ENCODE measurements at places on chromosomes 7 and 10. TPM values are rescaled to one million over a fixed set of nuclear protein-coding genes. Genes with fewer than 3 reads are reported as not detected.

DNA sequence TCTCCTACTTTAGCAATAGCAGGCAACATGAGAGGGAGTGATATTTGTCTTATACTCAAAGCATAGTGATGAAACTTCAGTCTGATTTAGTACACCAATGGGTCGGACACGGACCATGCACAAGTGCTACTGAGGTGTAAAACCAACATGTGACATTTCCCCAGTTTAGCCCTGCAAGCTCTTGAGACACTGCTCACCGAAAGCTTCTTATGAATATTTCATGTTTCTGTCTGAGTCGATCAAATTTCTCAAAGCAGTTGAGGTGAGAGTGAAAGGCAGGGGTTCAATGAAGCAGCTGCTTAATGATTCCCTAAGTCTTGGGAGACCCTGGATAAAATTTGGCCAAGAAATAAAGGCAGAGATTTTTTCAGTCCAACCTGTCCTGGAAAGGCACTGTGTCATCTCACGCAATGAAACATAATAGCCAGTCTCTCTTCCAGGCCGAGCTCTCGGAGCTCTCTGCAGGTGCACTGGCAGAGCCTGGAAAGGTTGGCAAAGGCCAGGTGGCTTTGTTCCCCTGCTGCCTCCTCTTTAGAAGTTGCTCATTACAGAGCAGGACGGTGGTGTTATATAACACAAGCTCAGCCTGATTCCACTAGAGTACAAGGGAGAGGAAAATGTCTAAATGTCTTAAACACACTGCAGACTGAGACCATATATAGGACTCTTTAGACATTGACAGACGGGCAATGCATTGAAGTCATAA lies 33.9 kb upstream of the XPNPEP1 start:
- H3K36me3 ChIP-seq, result no peaks in the 10 kb centered on the region
- no peaks in the 10 kb centered on the region for H3K27me3 ChIP-seq
- H3K4me3 ChIP-seq, result no peak overlapping the region
- peaks cover 3% of the 10 kb centered on the region for H3K4me1 ChIP-seq

DNA sequence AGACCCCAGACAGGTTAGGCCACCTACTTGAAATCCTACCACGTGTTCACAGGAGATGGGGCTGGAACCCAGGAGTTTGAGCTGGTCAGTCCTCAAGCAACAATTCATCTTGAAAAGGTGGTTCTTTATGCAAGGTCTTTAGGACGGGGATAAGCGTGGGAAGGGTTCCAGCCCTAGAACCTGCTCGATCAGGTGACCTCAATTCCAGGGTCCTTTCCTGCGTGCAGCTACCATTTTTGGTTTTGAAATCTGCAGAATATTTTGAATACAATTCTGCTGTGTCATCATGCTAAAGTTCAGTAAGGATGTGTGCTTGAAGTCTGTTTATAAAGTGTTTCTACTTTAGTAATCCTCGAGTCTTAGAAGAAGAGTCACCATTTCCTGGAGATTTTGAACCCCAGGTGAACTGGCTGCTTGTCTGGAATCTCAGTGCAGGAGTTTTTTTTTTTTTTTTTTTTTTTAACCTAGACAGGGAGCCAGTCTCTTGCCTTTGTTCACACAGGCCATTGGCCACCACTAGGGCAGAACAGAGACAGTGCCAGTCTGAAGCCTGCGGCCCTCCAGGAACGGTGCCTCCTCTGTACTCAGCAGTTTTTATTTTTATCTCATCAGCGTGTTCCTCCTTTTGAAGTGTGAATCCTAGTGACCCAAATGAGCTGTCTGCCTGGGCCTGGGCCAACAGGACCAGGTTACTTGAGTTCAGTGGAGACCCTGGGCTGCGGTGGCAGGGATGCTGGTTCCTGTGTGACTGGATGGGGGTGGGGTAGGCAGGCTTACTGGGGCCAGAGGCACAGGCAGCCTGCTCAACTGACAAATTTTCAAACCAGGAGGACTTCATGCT lies 54.6 kb downstream of the EEPD1 start:
- H3K4me1 ChIP-seq, result no peaks in the 10 kb centered on the region
- peaks cover 3% of the 10 kb centered on the region for H3K27me3 ChIP-seq
- no peak for DNase-seq

DNA sequence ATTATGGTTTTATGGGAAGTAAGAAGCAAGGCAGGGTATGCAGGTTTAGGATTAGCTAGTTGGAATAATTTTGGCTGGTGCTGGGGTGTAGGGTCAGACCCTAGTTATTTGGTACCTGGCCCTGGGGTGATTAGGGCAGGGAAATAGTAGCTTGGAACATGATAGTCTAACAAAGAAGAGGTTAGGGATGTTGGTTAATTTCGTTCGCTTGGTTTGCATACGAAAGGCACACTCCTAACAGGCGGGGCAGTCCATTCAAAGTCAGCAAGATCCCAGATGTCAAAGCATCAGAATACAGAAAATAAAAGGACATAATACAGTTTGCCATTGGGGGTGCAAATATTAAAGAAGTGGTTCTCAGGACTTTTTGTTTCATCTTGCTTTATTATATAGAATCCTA lies 55.7 kb upstream of the ITPRID1 start:
- no peaks in the 10 kb centered on the region for H3K4me1 ChIP-seq
- H3K27ac ChIP-seq, result no peak overlapping the region
- H3K36me3 ChIP-seq, result no peaks in the 10 kb centered on the region
- no peak overlapping the region for H3K4me3 ChIP-seq

GRCh38 chr10:100254191-100254590 lies 13.2 kb downstream of the CWF19L1 start:
- H3K27me3 ChIP-seq, result no peaks in the 10 kb centered on the region
- no peak overlapping the region for H3K27ac ChIP-seq
- H3K4me1 ChIP-seq, result no peaks in the 10 kb centered on the region
- H3K36me3 ChIP-seq, result peaks cover 61% of the 10 kb centered on the region
- no peak for DNase-seq

DNA sequence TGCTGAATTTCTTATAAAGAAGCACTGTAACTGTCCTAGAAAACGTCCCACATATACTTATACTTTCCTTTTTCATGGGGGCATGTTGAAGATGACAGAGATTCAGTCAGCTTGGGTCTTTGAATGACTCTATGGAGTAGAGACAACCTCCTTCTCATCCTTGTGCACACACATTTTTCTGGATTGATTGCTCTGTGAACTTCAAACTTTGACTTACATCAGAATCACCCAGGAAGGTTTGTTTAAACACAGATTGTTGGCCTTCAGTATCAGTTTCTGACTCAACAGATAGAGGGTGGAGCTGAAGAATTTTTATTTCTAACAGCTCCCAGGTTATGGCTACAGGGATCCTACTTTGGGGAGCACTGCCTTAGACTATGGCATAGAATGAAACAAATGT lies 97.6 kb upstream of the DGKB start:
- no peak for DNase-seq
- H3K4me1 ChIP-seq, result no peaks in the 10 kb centered on the region
- no peak overlapping the region for H3K27ac ChIP-seq
- H3K36me3 ChIP-seq, result no peaks in the 10 kb centered on the region
- no peak overlapping the region for H3K4me3 ChIP-seq
- no peaks in the 10 kb centered on the region for H3K27me3 ChIP-seq

DNA sequence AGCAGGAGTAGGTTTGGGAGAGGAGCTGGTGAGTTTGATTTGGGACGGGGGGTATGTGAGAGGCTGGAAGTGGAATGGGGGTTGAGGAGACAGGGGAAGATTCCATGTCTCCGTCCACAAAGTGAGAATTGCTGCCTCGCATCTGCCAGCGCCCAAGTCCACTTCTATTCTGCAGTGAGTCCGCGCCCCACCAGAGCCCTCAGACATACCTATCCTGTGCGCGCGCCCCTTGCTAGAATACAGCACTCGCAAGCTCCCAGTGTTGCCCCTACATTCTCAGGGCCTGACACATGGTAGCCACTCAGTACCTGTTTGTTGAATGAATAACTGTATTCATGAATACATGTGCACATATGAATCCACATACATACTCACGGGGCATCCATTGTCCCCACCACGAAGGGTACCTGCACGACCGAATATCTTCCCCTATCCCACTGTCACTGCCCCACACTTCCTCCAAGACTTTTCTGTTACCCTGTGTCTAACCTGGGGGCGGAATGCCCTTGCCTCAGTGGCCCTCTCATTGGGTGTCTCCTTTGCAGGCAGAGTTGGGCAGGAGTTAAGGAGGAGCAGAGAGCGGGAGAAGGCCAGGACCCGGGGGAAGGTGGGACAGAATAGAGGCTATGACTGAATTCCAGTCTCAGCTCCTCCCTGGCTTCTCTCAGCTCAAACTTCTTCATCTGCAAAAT lies 19.9 kb downstream of the POLL start:
- H3K27me3 ChIP-seq, result peaks cover 54% of the 10 kb centered on the region
- no peaks in the 10 kb centered on the region for H3K36me3 ChIP-seq
- H3K4me1 ChIP-seq, result peaks cover 20% of the 10 kb centered on the region
- no peak for DNase-seq

- H3K27ac ChIP-seq, result no peak overlapping the region
- no peak for DNase-seq
- peaks cover 38% of the 10 kb centered on the region for H3K27me3 ChIP-seq
- no peaks in the 10 kb centered on the region for H3K36me3 ChIP-seq
These were observed 30.2 kb upstream of the ARHGAP22 start for GRCh38 chr10:48634984-48635557.

DNA sequence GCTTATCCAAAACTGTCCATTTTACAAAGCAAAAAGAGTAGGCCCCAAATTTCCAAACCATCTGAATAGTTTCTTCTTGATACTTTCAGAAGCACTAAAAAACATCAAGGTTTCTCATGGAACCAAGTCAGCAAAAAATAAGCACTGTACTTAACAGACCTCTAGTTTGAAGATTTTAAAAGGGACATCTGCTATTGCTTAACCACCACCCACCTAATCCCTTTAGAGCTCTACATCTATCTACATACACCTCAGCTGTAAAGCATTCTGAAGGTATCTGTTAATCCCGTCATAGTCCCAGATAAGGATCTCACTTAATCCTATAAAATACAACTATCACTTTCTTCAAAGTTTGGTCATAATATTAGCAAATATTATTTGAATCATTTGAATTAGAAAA lies 72.3 kb downstream of the HIBADH start:
- no peak overlapping the region for H3K4me3 ChIP-seq
- H3K27ac ChIP-seq, result no peak overlapping the region
- H3K36me3 ChIP-seq, result no peaks in the 10 kb centered on the region
- H3K4me1 ChIP-seq, result no peaks in the 10 kb centered on the region
- no peaks in the 10 kb centered on the region for H3K27me3 ChIP-seq
- no peak for DNase-seq

DNA sequence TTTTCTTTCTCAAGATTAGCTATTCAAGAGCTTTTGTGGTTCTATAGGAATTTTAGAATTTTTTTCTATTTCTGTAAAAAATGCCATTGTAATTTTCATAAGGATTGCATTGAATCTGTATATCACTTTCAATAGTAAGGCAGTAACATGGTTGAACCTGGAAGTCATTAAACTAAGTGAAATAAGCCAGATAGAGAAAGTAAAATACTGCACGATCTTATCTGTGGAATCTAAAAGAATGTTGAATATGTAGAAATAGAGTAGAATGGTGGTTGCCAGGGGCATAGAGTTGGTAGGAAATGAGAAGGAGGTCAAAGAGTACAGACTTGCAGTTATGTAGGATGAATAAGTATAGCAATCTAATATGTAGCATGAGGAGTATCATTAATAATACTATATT lies 1073.5 kb upstream of the LRRN3 start:
- no peaks in the 10 kb centered on the region for H3K4me1 ChIP-seq
- H3K27me3 ChIP-seq, result no peaks in the 10 kb centered on the region
- no peak overlapping the region for H3K4me3 ChIP-seq
- no peaks in the 10 kb centered on the region for H3K36me3 ChIP-seq
- H3K27ac ChIP-seq, result no peak overlapping the region

GRCh38 chr10:130747356-130747755 lies 564.2 kb downstream of the TCERG1L start:
- H3K27ac ChIP-seq, result no peak overlapping the region
- H3K36me3 ChIP-seq, result no peaks in the 10 kb centered on the region
- no peaks in the 10 kb centered on the region for H3K27me3 ChIP-seq
- H3K4me1 ChIP-seq, result no peaks in the 10 kb centered on the region
- H3K4me3 ChIP-seq, result no peak overlapping the region

DNA sequence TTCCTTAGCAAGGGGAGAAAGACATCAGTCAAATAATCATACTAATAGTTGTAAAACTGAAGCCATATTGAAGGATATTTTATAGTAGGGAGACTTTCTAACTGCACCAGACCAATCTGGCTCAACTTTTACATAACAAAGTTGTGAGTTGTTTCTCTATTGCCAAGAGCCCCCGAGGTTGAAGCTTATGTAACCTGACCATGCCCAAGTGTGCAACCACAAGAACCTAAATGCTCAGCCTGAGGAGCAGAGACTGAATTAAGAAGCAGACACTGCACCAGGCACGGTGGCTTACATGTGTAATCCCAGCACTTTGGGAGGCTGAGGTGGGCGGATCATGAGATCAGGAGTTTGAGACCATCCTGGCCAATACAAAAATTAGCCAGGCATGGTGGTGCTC lies 77.3 kb upstream of the ARMC3 start:
- H3K4me3 ChIP-seq, result no peak overlapping the region
- no peak for DNase-seq
- peaks cover 6% of the 10 kb centered on the region for H3K4me1 ChIP-seq

DNA sequence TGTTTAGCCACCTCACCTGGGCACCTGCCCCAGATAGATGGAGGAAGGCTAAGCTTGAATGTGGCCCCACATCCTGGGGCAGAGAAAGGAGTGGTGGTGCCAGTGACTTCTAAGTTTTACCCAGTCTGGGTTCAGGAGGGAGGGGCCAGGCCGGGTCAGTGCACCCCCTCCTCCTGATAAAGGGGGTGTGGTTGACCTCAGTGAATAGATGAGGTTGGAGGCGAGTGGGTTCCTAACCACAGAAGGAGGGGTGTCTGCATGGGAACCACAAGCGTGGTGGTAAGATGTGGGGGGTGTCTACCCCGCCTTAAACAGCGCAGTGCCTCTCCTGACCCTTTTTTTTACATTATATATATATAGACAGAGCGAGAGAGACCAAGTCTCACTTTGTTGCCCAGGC lies 105.3 kb upstream of the KCTD7 start:
- H3K4me3 ChIP-seq, result no peak overlapping the region
- no peak for DNase-seq
- H3K36me3 ChIP-seq, result no peaks in the 10 kb centered on the region

DNA sequence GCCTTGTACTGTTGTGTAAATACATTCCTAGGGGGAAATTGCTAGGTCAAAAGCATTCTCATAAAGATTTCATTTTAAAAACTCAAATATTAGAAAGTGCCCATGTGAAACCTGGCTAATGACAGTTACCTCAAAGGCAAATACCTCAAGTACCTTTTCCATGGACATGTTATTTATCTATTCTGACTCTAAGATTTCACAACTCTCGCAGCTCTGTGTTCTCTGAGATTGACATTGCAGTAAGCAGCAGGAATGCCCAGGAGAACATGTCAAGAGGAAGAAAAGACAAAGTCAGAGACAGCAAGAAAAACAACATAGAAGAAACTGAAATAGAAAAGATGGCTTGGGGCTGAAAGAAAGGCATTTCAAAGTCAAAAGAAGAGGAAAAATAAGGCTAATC lies 187.4 kb downstream of the CYP26A1 start:
- no peak overlapping the region for H3K27ac ChIP-seq
- H3K4me1 ChIP-seq, result no peaks in the 10 kb centered on the region
- no peak for DNase-seq
- no peaks in the 10 kb centered on the region for H3K36me3 ChIP-seq
- H3K4me3 ChIP-seq, result no peak overlapping the region

The PILRA gene
- total RNA-seq, result 8.1 TPM

The CTNNA3 gene
- 2.6 TPM for total RNA-seq

The GBF1 gene
- 39.8 TPM for total RNA-seq

The ANKRD61 gene
- total RNA-seq, result 0.29 TPM

The PLXDC2 gene
- 0.05 TPM for total RNA-seq

The DPCD gene
- 5.1 TPM for total RNA-seq

The ADAM22 gene
- 3.1 TPM for total RNA-seq

Data from activated CD8-positive, alpha-beta T cell treated with anti-CD3 and anti-CD28 coated beads, Interleukin-2, amount 10 ng/mL, durations not matched to agents 7 days and 5 days (primary cell).